ENCODE measurements at places on chromosomes 12 and 14.

- DNase-seq: no peak
These were observed 34.2 kb upstream of the NINJ2 start for GRCh38 chr12:697481-697880.

DNA sequence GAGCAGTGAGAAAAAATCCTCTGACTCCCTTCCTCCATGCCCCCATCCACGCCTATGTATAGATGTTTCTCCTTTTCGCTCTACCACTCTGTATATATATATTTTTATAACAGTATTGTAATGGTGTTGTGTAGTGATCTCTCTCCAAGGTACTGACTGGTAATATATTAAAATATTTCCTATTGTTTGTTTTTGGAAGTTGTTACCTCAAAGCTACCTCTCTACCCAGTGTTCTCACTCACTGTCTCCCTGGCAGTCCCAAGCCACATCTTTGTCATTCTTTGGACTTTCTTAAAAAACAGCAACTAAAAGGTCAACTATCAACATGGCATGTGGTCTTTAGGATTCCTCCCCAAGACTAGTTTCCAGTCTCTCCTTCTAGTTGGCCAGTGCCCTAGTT, 15.7 kb upstream of the RMST start:
- DNase-seq: no peak

DNA sequence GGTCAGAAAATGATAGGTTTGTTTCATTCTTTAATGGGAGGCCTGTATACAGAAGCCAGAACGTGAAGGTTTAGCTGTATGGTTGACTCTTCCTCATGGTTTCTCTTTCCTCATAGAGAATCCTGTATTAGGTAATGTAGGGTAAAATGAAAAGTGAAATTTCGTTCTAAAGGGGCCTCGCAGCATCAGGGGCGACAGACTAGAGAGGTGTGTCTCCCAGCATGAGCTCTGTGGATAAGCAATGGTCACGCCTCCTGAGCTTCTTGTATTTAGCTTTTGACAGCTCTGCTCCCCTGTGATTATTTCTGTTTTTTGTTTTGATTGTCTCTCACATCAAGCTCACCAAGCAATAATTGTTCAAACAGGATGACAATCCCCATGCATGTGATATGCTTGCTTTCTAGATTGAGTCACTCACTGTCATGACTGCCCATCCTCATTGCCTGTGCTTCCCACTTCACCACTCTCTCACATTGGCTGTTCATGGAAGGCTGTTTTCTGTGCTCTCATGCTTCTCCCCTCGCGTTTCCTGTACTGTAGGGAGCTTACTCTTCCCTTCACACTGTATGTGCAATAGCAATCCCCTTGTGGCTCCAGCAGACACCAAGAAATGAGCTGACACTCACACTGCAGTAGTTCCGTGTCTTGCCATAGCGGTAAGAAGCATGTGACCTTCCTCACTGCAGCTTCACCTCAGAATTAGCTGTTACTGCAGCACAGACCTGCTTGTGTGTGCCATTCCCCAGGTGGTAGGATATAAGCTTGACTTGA, 44.0 kb downstream of the RAD52 start:
- no peak for DNase-seq

GRCh38 chr14:96081767-96082400, 42.7 kb downstream of the C14orf132 start:
- DNase-seq: no peak

GRCh38 chr14:99270458-99271220, 1.4 kb downstream of the BCL11B start:
- DNase-seq: no peak

GRCh38 chr12:78402366-78403134, 462.0 kb upstream of the SYT1 start:
- DNase-seq: peak; percentile 91

DNA sequence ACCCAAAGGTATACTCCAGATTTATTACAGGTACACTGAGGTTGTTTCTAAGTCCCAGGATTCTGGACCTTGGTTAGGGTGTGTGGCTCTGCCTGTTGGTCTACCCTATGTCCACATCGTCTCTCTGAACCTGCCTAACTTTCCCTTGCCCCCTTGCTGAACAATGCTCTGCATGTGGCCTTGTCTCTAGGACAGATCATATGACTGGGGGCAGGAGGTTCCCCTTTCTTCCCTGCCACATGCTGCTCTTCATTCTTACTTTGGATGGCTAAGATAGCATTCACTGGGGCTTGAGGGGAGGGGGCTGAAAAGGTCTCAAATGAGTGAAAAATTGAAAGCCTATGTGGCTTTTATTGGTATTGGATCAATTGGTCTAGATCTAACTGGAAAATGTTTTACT, 49.2 kb downstream of the MBIP start:
- DNase-seq: no peak

DNA sequence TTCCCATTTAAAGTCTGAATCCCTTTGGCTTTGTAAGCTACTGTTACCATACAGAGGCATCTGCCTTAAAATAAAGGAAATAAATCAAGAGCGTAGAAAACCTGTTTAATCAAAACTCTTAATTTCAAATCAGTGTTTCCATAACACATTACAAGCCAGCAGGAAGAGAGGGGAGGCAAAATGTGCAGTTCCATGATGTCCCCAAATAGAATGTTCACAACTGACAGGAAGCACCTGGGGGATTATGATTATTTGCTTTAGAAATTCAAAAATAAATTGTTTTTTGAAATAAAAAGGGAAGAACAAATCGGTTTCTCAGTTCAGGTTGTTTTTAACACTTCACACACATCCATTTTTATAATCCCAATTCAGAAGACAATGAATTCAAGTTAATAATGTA, 21.4 kb downstream of the SOCS2 start:
- no peak for DNase-seq

GRCh38 chr12:593396-594270, 69.6 kb downstream of the NINJ2 start:
- no peak for DNase-seq

DNA sequence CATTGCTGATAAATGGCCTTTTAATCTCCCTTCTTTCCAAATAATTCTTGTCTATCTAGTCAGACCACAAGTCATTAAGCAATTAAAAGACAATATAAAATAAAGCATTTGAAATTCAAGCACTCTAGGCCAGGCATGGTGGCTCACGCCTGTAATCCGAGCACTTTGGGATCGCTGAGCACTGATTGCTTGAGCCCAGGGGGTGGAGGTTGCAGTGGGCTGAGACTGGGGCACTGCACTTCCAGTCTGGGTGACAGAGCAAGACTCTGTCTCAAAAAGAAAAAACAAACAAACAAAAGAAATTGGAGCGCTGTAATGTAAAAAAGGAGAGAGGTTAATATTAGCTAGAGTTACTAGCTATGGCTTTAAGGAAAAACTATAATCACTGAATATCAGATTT, 30.5 kb upstream of the CSRP2 start:
- no peak for DNase-seq

- DNase-seq: no peak
These were observed 3.6 kb upstream of the CLEC2B start for GRCh38 chr12:9872742-9873141.

GRCh38 chr12:57446292-57446960, 8.7 kb upstream of the INHBE start:
- DNase-seq: no peak

- DNase-seq: no peak
These were observed 10.8 kb upstream of the BIN2 start for GRCh38 chr12:51334764-51335163.

GRCh38 chr12:51392556-51393237, 1.5 kb upstream of the GALNT6 start:
- DNase-seq: no peak

DNA sequence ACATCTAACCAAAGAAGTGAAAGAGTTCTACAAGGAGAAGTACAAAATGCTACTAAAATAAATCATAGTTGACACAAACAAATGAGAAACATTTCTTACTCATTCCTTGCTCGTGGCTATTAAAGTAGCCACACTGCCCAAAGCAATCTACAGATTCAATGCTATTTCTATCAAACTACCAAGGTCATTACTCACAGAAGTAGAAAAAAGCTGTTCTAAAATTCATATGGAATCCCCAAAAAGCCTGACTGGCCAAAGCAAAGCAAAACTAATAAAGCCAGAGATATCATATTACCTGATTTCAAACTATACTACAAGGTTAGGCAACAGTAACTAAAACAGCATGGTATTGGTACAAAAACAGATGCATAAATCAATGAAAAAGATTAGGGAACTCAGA, 305.6 kb downstream of the RPAP3 start:
- no peak for DNase-seq

Data from G401 (cell line).